H9 (cell line): ENCODE measurements at places on chromosomes 7 and 10. TPM values are rescaled to one million over a fixed set of nuclear protein-coding genes. Genes with fewer than 3 reads are reported as not detected.

OPALIN gene
- total RNA-seq, result not detected in 2 replicates

ANKRD7 gene
- total RNA-seq, result not detected in 2 replicates

ACHE gene
- 5.7 and 7.0 TPM in 2 replicates for total RNA-seq

MACC1 gene
- total RNA-seq, result 9.8 and 11.0 TPM in 2 replicates

VDAC2 gene
- total RNA-seq, result 264 and 271 TPM in 2 replicates

FAM13C gene
- total RNA-seq, result 0.31 and 0.39 TPM in 2 replicates

TACR2 gene
- not detected in 2 replicates for total RNA-seq

C10orf53 gene
- not detected in 2 replicates for total RNA-seq

LIPJ gene
- not detected in 2 replicates for total RNA-seq

CPVL gene
- total RNA-seq, result 26.9 and 28.0 TPM in 2 replicates

FAS gene
- 3.0 and 3.1 TPM in 2 replicates for total RNA-seq

TMEM72 gene
- not detected in 2 replicates for total RNA-seq
